Activated CD4-positive, alpha-beta memory T cell treated with anti-CD3 and anti-CD28 coated beads, Interleukin-2, amount 10 ng/mL, durations not matched to agents 7 days and 5 days (primary cell): ENCODE measurements at places on chromosomes 3 and 15.

DNA sequence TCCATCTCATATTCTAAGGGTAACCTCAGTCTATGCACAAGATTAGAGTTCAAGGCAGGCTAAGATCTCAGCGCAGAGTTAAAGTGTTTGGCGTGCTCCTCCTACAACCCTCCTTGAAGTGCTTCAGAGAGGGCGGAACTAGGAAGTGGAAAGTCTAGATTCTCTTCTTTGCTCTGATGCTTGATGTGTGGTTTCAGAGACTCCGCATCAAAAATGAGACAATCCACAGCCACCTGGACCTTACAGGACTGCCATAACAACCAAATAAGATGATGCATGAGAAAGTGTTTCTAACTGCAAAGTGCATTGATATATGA is 161.3 kb upstream of the ATP11B start:
- no peaks in the 10 kb centered on the region for H3K4me1 ChIP-seq
- no peak for DNase-seq
- no peak overlapping the region for H3K27ac ChIP-seq
- no peak overlapping the region for H3K4me3 ChIP-seq
- H3K27me3 ChIP-seq, result peaks cover 12% of the 10 kb centered on the region

- no peaks in the 10 kb centered on the region for H3K27me3 ChIP-seq
- no peaks in the 10 kb centered on the region for H3K36me3 ChIP-seq
- H3K4me3 ChIP-seq, result no peak overlapping the region
Observed at GRCh38 chr3:134111616-134112015, 81.9 kb upstream of the SLCO2A1 start.

GRCh38 chr3:62370112-62370857 is 3.1 kb downstream of the FEZF2 start:
- H3K4me3 ChIP-seq, result no peak overlapping the region
- H3K27ac ChIP-seq, result peak overlapping the region; percentile 29
- peaks cover 9% of the 10 kb centered on the region for H3K36me3 ChIP-seq
- peaks cover 88% of the 10 kb centered on the region for H3K27me3 ChIP-seq

DNA sequence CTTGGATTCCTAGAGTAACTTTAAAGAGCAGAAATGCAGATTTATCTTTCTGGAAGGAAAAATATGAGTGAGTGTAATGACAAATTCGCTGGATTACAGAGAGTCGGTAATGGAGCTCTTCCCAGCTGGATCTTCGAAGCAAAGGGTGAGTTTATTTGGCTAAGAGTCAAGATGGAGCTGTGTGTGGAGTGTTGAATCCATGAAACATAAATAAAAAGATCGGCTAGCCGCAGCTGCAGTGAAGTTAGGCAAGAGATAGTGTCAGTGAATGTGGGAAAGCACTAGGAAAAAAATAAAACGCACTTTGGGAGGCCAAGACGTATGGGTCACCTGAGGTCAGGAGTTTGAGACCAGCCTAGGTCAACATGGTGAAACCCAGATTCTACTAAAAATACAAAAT is 10.3 kb downstream of the NAALADL2 start:
- no peaks in the 10 kb centered on the region for H3K36me3 ChIP-seq
- no peaks in the 10 kb centered on the region for H3K27me3 ChIP-seq
- H3K4me1 ChIP-seq, result no peaks in the 10 kb centered on the region
- no peak overlapping the region for H3K27ac ChIP-seq
- H3K4me3 ChIP-seq, result no peak overlapping the region

DNA sequence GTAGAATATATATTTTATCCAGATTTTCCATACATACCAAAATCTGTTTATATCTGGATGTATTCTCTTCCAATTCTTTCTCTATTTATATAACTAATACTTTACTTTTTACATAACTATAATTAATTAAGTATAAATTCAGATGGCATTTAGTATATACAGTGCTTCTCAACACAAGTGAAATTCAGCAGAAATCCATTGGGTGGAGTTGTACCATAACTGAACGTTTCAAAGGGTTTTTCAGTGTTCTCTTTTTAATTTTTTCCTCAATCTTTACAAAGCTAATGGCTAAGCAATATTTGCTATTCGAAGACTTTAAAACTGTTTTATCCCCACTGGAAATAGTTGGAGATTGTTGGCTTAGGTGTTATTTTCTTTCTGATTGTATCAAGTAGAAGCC is 13.9 kb upstream of the ZBBX start:
- no peak overlapping the region for H3K4me3 ChIP-seq
- H3K36me3 ChIP-seq, result no peaks in the 10 kb centered on the region
- no peaks in the 10 kb centered on the region for H3K4me1 ChIP-seq
- no peak overlapping the region for H3K27ac ChIP-seq

GRCh38 chr15:68503791-68504680 is 72.1 kb upstream of the ITGA11 start:
- no peak overlapping the region for H3K4me3 ChIP-seq
- no peak for DNase-seq
- peaks cover 25% of the 10 kb centered on the region for H3K27me3 ChIP-seq
- H3K36me3 ChIP-seq, result no peaks in the 10 kb centered on the region
- peaks cover 1% of the 10 kb centered on the region for H3K4me1 ChIP-seq

DNA sequence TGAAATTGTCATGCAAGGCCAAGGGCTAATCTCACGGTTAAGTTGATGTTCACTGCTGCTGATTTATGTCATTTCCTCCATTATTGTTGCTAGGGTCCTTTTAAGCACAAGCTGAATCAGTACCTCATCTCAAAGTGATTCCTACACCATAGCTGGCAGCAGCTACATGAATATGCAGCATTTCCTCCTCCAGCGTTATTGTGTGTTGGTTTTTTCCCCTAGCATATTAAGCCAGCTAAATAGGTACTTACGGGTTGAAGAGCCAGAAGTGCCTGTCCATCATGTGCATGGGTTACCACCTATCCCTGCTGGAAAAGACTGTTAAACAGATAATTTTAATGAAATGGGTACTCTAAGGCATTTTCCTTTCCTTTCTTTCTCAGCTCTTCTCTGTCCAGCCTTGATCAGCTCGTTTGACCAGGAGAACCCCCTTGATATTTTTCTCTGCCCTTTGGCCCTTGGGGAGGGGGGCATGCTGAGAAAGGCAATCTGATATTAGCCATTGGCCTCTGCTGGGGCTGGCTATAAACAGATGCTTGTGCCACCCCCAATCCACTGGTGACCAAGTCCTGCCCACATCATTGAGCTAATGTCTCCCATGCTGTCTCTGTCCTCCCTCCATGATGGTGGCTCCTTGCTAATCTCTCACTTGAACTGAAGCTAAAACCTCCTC is 115.6 kb upstream of the PLXNA1 start:
- H3K4me3 ChIP-seq, result no peak overlapping the region
- H3K27me3 ChIP-seq, result no peaks in the 10 kb centered on the region
- DNase-seq, result no peak
- peaks cover 6% of the 10 kb centered on the region for H3K4me1 ChIP-seq
- no peaks in the 10 kb centered on the region for H3K36me3 ChIP-seq

DNA sequence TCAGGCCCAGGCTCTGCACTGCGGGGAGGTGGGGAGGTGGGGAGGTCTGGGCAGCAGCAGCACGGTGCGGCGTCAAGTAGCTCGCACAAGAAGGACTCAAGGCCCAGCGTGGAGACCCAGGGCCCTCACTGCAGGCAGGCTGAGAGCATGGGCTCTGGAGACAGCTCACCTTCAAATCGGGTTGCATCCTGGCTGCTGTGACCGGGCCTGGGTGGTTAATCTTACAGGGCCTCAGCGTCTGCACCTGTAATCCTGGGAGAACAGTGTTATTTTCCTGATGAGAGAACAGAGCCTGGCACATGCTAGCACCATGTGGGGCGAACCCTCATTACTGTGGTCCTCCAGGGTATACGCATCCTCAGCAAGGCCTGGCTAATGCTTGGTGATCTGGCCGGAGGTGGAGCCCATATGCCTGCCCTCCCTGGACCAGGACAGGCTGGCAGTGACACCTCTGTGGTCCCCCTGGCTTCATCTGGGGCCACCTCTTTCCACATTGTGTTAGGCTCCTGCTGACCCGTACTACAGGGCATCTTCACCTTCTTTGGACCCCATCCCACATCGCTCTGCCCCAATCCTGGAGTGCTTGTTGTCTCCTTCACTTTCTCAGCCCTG is 55.5 kb downstream of the RGMA start:
- no peaks in the 10 kb centered on the region for H3K36me3 ChIP-seq
- no peaks in the 10 kb centered on the region for H3K27me3 ChIP-seq
- no peak for DNase-seq
